ENCODE measurements at places on chromosomes 2 and 18.

GRCh38 chr18:27599202-27599829, 414.2 kb upstream of the CHST9 start:
- peak; percentile 29 for DNase-seq

DNA sequence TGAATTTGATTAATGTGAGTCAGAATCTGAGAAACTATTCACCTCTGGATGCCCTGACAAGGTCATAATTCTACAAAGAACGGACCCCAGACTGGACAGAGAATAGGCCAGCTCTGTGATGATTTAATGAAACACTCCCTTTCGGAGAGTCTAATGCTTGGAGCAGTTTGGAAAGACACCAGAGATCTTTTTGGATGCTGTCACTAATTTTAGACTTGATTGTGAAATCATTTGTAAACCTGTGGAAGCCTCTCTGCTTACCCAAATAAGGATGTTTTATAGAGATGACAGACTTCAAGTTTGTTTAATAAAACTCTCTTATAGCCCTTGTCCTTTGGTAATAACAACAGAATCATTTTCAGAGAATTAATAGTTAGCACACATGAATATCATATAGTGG, 83.5 kb downstream of the MYL12B start:
- DNase-seq, result no peak

- DNase-seq, result no peak
These were observed 294.4 kb upstream of the PIK3C3 start for GRCh38 chr18:41660654-41661053.

DNA sequence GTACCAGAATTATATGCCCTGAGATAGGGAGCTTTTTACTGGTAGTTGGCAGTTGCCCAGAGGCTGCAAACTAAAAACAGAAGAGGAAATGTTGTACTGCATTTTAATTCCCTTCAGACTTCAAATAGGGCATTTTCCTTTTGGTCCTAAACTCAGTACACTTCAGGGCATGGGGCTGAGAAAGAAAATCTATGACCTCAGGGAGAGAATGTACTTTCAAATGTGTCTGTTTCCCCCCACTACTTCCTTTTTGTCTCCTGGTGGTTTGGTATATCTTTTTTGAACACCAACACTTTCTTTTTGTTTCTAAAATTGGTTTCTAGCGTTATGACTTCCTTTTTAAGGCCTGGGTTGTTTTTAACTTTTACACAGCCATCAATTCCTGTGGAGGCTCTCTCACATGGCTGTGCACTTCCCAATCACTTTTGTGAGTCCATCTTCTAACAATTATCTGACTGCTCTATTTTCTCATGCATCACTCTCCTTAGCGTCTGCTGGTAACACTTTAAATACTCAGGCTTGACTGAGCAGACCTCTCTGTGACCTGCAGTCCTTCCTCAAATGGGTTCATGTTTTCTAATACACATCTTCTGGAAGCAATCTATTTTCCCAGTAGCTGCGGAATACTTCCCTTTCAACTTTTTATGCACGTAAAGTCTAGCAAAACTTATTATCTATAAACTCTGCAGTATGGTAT, 596.0 kb downstream of the LRP1B start:
- no peak for DNase-seq

- no peak for DNase-seq
These were observed 43.6 kb downstream of the ZNF521 start for GRCh38 chr18:25308381-25308780.

DNA sequence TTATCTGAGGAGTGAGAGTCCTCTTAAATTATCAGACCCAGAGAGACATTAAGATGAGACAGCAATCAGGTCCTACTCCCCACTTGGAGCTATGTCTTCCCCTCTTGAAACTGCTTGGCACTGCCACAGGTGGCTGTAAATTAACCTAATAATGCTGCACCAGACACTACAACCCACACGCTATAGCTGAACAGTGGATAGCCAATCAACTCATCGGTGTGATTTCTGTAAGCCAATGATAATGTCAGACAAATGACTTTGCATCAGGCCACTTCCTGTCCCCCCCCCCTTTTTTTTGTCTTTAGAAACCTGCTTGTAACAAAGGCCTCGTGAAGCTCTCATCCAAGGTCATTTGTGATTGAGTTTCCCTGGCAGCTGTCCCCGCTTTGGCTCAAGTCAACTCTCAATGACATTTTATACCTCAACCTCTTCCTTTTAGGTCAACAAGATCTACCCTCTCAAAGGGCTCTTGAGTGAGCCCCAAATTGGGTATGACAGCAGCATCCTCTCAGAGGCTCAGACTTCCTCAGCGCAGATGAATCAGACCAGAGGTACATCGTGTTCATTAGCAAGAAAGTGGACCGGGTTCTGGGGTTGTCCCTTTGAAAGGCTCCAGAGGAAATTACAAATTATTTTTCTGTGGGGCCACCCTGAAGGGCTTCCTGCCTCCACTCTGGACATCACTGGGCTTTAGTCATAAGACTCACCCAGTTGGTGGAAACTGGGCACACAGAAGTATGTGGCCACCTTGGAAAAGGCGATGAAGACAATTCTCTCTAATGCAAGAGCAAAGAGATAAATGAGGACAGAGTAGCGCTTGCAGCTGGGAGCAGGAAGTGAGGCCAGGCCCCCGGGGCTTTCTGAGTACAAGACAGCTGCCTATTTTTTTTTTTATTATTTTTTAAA, 73.6 kb downstream of the COPS8 start:
- no peak for DNase-seq

GRCh38 chr2:54409752-54410151, 46.4 kb upstream of the SPTBN1 start:
- no peak for DNase-seq

DNA sequence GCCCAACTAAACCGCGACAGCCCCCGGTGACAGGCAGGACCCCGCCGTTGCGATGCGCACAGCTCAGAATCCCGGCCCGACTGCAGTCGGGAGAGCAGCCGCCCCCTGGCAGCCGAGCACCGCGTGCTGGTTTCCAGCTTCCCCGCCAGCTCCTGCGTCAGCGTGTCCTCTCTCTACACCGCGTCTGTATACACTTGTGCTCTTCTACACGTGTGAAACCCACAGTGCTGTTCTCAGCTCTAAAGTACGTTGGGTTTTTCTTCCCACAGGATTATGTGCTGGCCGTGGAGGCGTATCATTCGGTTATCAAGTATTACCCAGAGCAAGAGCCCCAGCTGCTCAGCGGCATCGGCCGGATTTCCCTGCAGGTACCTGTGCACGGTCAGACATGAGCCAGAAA, 54.0 kb downstream of the ADI1 start:
- no peak for DNase-seq

GRCh38 chr2:61714210-61714609, 139.7 kb downstream of the FAM161A start:
- no peak for DNase-seq

DNA sequence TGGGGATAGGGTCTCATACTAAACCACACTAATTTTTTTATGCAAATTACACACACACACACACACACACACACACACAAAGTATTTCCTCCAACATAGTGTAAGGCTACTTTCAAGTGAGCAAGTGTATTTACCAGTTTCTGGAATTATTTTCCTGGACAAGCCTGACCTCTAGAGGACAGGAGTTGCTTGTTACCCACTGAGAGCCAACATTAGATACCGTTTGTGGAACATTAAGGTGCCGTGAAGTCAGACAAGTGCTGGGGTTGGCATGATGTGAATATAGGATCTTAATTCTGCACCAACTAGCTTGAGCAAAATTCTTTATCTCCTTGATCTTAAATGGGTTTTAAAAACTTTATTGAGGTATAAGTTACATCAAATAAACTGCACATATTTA, 39.3 kb upstream of the SERPINB2 start:
- DNase-seq, result no peak

GRCh38 chr2:96815326-96816126, 542 bp upstream of the CNNM3 start:
- DNase-seq, result peak; percentile 85

DNA sequence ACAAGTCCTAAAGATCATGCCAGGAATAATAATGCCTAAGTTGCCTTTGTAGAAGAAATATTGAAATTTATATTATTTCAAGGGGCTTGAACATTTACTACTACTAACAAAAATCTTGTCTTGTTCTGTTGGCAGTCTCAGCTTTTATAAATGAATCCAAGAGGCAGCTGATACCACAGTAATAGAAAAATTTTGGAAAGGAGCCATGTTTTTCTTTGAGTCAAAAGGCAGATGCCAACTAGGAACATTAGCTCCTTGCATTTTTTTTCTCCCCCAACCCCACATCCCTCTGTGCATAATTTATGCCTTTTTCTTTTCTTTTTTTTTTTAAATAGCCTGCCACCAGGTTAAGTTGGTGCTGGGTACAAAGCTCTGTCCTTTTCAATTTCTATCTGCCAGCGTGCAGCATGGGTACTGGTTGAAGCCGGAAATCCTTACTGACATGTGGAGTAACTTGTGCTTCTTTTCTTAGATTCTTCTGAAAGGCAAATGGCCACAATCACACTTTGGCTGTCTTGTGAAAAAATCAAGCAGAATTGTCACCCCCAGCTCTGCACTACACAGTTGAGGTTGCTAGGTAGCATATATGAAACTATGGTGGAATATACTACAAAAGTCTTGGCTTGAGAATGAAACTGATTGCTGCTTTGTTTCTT, 98.8 kb downstream of the RHBDD1 start:
- DNase-seq, result no peak

DNA sequence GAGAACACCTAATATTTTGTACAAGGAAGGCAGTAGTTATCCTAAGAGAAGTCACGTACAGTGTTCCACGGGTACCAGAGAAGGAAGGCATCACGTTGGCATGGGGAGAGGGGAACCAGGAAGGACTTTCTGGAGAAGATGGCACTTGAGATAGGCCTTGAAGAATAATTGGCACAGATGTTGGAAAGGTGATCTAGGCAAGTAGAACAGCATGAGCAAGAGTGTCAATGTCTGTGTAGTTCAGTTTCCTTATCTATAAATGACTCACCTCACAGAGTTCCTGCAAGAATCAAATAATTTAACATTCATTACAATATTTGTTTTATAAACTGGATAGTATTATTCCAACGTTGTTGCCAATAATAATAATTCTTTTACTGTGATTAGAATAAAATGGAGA, 48.3 kb upstream of the BZW1 start:
- DNase-seq, result no peak

DNA sequence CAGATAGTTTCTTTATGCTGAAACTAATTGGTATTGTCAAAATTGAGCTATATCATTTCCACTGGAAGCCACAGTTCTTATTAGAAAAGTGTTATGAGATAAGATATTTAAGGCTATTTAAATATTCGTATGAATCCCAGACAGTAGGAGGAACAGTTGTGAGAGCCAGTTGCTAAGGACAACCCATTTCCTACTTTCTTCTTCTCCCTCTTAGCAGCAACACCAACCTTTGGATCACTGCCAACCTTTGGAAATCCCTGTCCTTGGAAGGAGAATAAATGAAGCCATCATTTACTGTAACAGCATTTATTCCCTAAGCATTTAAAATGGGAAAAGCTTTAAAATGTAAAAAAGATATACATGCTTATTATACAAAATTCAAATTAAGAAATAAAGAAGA, 85.8 kb downstream of the PLCL1 start:
- DNase-seq, result no peak
